ENCODE measurements at places on chromosomes 6 and 20.

DNA sequence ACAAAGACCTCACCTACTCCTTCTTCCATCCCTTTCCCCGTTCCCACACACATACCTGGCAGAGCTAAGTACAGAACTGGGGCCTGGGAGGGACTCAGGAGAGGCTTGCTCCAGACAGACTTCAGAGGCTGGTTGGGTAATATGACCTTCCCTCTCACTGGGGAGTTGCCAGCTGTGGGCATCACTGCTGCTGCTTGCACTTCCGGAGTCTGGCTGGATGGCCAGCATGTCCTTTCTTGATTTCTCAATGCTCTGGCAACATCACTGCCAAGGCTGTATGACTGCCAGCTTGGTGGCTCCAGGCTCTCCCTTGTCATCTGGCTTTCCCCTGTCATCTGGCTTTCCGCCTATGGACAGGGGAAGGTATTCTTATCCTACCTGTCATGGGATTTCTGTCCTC, 47.8 kb downstream of the CDH22 start:
- DNase-seq, result no peak

DNA sequence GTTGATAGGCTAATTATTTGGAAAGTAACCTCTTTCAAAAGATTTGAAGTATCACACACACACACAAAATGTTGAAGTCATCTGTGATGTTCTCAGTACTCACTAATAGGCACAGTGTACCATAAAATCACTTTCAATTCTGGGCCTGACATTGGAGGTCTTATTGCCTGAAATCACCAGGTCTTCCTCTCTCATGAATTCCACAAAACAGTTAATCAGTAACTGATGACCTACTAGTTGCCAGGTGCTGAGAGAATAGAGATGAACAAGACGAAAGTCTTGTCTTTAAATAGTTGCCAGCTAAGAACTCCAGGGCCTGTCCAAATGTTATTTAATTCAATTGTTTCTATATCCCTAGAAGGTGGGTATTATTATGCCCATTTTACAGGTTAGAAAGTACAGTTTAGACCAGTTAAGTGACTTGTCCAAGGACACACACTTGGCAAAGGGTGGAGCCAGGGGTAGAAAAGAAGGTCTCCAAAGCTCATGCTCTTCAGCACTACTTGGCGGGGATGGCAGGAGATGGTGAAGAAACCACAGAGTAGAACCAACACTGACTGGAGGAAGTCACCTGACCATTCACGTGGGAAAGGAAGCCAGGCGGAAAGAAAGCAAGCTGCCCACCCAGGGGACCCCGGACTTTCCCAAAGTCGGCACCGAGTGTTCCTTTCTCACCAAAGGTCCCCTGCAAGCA, 116.4 kb downstream of the KIF6 start:
- no peak for DNase-seq

GRCh38 chr6:53010504-53010903, 15.4 kb upstream of the GSTA4 start:
- no peak for DNase-seq

GRCh38 chr6:10725716-10726115, 2.8 kb downstream of the TMEM14C start:
- DNase-seq, result no peak

DNA sequence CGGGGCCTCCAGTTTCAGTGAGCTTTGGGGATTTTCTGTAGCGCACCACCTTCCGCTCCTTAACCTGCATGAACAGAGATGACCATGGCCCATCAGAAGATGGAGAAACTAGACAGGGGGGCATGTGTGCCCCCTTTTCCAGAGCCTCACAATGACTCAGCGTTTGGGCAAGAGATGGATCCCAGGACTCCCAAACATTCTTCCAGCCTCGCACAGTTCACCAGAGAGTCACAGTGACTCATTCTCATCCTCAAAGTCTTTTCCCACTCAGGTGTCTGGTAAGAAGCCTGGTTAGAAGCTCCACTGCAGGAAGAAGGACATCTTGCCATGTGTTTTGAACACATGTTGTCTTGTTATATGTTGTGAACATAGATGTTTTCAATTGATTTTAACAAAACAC, 76.2 kb upstream of the FRMD1 start:
- DNase-seq, result no peak

DNA sequence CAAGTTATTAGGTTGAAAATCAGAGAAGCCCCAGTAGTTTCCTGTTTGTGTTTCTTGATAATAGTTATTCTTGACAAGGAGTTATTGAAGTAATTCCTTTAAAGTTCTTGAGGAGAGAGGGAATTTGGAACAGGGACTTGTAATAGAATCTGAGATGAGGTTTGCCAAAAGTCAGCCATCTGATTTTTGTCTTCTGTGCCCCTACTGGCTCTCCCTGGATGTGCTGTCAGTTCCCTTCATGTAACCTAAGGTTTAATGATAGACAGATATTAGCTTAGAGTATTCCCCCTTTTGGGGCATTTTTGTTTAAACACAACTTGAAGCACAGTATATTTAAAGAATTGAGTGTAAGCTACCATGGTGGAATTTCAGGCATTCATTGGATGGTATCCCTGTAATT, 71.4 kb downstream of the CARMIL1 start:
- no peak for DNase-seq

DNA sequence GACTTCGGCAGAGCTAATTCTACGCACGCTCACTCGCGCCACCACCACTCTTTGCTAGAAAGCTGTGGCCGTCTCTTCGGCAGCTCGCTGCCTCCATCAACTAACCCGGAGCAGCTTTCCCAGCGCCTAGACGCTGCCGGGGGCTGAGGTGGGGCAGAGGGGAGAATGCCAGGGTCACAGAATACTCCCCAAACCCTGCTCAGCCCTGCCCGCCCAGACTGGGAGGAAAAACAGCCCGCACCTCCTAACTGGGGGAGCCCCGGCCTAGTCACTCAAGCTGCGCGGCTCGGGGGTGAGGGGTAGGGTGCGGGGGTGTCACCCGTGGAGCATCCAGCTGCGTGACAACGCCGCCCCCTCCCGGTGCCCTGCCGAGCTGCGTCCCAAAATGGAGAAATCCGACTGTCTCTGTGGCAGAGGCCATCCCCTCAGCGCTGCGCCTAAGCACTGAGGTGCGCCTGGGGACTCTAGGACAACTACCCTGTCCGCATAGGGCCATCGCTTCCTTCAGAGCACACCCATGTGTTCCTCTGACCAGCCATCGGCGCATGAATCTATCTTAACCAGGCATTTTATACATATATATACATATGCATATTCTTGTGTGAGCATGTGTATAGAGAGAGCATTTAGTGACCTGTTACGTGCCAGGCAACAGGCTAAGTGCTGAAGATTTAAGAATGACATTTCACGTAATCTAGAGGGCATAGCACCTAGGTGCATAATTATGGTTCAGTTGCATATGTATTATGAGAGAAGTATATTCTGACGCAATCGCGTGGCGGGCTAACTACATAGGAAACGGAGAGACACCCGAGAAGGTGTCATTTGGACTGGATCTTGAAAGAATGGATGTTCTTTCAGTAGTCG, 1.5 kb upstream of the TENT5A start:
- DNase-seq, result no peak

- no peak for DNase-seq
These were observed 3.6 kb downstream of the BPI start for GRCh38 chr20:38307371-38308046.

DNA sequence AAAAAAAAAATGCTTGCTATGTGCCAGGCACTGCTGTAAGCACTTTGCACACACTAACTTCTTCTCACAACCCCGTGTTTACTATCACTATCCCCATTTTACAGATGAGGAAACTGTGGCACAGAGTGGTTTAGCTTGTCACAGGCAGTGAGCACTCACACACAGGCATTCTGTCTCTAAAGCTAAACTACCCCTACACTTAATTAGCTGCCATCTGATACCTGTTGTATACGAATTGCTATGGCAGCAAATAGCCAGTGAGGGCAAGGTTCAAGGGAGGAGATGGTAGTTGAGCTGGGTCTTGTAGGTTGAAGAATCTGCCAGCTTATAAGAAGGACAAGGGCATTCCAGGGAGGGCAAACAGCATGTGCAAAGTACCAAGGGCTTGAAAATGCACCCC, 5.2 kb downstream of the TNNC2 start:
- DNase-seq, result no peak

DNA sequence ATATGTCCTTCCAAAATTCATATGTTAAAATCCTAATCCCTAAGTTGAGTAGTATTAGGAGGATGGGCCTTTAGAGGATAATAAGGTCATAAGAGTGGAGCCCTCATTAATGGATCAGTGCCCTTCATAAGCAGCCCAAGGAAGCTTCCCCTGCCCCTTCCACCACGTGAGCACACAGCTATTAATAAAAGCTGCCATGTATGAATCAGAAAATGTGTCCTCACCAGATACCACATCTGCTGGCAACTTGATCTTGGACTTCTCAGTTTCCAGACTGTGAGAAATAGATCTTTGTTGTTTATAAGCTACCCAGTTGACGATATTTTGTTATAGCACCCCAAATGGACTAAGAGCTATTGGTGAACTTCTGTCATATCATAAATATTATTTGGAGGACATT, 207.7 kb upstream of the HDDC2 start:
- no peak for DNase-seq
